ENCODE measurements at places on chromosomes 6 and 20. TPM values are rescaled to one million over a fixed set of nuclear protein-coding genes. Genes with fewer than 3 reads are reported as not detected.

GRCh38 chr20:53917145-53918019, 153.0 kb downstream of the BCAS1 start:
- DNase-seq = no peak
- H3K27me3 ChIP-seq = no peaks in the 10 kb centered on the region
- no peak overlapping the region for H3K4me3 ChIP-seq
- peak overlapping the region; percentile 84 for H3K27ac ChIP-seq

DNA sequence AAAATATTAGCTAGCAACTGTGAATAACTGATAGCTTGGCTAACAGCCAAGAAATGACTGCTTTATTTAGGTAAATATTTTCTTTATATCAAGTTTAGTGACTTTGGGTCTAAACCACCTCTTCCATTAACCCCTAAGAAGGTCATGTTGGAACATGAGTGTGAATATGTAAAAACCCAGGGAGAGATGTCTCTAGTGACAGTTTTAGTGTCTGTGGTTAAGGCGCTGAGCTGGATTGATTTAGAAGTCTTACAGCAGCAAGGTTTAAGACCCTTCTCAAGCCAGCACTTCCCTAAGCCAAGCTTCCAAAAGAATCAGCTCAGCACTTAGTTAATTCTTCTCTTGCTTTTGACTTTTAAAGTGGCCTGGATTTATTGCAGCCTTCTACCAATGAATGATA, 11.4 kb upstream of the SIRT5 start:
- no peaks in the 10 kb centered on the region for H3K36me3 ChIP-seq
- no peak overlapping the region for H3K27ac ChIP-seq
- no peaks in the 10 kb centered on the region for H3K27me3 ChIP-seq
- no peak for DNase-seq
- H3K4me1 ChIP-seq = peaks cover 10% of the 10 kb centered on the region
- H3K4me3 ChIP-seq = no peak overlapping the region

DNA sequence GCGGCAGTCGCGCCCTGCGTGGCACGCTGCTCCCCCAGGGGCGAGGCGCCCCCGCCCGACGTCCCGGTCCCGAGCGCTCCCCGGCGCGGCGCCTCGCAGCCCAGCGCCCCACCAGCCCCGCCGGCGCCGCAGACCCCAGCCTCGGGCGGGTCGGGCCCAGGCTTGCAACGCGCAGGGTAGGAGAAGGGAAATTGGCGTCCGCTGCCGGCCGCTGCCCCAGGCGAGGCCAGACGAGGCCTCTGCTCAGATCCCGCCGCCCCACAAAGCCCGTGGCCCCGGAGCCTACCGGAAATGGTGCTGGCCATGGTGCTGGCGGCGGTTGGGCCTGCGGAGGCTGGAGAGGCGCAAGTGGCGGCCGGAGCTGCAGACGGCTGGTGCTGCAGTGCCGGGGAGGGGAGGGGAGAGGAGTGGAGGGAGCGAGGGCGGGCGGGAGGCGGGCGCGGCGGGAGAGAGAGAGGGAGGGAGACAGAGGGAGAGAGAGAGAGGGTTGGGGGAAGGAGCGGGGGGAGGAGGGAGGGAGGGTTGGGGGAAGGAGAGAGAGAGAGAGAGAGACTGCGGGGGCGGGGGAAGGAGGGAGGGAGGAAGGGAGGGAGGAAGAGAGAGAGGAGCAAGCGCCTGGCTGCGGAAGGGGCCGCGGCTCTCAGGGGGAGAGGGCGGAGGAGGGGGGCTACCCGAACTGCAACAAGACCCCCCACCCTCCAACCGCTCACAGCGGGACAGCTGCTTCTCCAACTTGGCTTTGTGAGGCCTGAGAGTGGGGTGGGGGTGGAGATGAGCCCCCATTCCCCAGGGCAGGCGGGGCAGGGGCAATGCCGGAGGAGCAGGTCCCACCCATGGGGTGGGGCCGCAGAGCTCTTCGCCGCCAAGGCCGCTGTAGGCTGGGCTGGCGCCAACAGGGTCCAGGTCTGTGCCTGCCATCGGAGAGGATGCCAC, at the start of gene STMN3:
STMN3 (minus strand) TSS at position 384 of the 933 bp plus-strand sequence; CDS start at position 305, 79 bp downstream.
- no peak within 1 kb of the TSS for H3K27ac ChIP-seq
- no peaks in the 10 kb centered on the region for H3K36me3 ChIP-seq
- H3K4me1 ChIP-seq = peaks cover 18% of the 10 kb centered on the region
- DNase-seq = peak; percentile 36

DNA sequence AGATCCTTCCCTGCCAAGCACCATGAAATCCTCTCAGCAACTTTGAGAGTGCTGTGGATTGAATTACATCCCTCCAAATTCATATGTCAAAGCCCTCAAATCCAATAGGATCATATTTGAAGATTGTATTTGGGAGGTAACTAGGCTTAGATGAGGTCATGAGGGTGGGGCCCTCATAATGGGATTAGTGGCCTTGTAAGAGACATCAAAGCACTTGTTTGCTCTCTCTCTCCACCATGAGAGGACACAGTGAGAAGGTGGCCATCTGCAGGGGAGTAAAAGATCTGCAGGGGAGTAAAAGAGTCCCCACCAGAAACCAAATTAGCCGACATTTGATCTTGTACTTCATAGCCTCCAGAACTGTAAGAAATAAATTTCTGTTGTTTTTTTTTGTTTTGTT, 298.2 kb downstream of the SAMD5 start:
- no peaks in the 10 kb centered on the region for H3K36me3 ChIP-seq
- H3K27ac ChIP-seq = no peak overlapping the region
- no peak for DNase-seq
- no peaks in the 10 kb centered on the region for H3K27me3 ChIP-seq
- no peak overlapping the region for H3K4me3 ChIP-seq
- no peaks in the 10 kb centered on the region for H3K4me1 ChIP-seq

The MYLK4 gene
- polyA plus RNA-seq = 0.22 TPM

DNA sequence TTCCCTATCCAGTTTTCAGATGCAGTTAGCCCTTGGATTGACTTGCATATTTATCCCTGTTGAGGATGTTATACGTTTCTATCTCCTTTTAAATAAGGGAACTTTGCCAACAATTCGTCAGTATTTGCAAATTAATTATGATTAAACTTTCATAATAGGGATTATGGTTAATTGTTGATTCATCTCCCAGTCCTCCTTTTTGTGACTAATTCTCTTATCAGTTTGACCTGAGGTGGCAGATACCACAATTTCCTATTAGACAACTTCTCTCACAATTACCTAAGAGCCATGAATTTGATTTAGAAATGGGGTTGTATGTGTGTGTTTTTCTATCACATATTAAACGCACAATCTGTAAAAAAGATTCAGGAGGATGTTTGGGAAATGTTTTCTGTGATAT, 172.9 kb downstream of the LAMA2 start:
- no peak overlapping the region for H3K27ac ChIP-seq
- no peaks in the 10 kb centered on the region for H3K27me3 ChIP-seq
- H3K36me3 ChIP-seq = no peaks in the 10 kb centered on the region
- no peaks in the 10 kb centered on the region for H3K4me1 ChIP-seq
